ENCODE measurements at places on chromosomes 2 and 18.

- no peak for DNase-seq
Observed at GRCh38 chr18:65547046-65547445, 203.8 kb upstream of the CDH7 start.

DNA sequence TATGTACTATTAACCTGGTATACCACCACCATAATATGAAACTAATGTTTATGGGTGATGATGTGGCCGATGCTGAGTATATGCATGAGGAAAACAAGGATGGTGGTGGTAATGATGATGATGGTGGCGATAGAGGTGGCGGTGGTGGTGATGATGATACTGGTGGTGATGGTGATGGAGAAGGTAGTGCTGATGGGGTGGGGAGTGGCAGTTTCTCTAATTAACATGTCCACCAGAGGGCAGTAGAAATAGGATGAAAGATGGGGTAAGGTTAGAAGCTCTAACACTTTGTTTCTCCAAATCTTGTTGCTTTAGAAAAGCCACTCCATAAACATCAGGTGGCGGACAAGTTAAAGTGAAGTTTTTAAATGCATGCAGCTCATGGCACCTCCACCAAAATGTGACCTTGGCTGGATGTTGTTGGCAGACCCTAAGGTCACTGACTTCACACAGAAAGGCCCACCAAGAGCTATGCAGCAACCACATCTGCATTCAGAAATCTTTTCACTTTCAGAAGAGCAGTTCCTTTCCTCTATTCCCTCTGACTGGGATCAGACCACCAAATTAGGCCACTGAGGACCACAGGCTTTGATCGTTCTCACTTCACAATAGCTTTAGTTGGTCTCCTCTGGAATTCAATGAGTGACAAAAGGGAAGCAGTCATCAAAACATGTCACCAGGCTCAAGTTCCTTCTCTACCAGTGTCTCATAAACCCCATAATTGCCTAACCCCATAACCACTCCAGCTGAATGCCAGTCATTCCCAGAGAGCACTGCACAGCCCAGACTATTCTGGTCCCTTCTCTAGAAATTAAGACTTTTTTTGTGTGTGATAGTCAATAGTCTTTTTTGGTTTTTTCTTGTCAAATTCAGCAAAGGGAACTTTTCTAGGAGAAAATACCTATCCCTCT is 7.5 kb upstream of the BCL11A start:
- DNase-seq = no peak

DNA sequence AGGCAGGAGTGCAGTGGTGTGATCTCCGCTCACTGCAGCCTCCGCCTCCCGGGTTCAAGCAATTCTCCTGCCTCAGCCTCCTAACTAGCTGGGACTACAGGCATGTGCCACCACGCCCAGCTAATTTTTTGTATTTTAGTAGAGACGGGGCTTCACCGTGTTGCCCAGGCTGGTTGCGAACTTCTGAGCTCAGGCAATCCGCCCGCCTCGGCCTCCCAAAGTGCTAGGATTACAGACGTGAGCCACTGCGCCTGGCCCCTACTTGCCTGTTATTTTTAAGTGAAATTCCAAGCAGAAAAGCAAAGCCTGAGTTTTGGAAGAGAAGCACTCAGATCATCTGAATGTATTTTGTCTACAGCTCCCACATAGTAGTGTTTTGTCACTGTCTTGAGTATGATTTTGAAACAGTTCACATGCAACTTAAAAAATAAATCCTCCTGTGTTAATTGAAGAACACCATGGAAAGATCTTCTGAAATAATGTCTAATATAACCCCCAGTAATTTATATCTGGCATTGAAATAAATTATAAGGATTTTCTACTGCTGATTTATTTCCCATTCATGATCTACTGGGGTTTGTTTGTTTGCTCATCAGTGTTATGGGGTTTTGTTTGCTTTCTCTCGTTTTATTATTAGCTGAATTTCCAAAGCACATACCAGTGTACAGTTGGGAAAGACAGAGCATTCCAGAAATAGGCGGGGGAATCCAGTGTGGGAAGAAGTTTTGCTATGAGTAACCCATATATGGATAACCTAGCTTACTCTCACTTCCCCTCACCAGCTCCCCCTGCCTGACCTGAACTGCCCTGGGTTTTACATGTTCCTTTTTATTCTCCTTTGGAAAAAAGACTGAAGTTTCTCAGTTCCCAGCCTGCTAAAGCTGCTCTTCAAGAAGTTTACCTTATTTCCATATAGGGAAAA is 80.1 kb upstream of the MAP3K20 start:
- peak; percentile 97 for DNase-seq

GRCh38 chr2:71610671-71611070 is 157.3 kb downstream of the DYSF start:
- DNase-seq = no peak

DNA sequence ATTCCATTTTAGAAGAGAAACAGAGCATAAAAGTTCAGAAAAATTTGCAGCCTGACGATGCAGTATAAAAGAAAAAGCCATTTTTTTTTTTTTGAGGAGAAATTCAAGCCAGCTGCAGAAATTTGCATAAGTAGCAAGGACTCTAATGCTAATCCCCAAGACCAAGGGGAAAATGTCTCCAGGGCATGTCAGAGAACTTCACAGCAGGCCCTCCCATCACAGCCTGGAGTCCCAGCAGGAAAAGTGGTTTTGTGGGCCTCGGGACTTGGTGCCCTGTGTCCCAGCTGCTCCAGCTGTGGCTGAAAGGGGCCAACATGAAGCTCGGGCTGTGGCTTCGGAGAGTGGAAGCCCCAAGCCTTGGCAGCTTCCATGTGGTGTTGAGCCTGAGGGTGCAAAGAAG is 325.3 kb upstream of the HNMT start:
- DNase-seq = no peak

DNA sequence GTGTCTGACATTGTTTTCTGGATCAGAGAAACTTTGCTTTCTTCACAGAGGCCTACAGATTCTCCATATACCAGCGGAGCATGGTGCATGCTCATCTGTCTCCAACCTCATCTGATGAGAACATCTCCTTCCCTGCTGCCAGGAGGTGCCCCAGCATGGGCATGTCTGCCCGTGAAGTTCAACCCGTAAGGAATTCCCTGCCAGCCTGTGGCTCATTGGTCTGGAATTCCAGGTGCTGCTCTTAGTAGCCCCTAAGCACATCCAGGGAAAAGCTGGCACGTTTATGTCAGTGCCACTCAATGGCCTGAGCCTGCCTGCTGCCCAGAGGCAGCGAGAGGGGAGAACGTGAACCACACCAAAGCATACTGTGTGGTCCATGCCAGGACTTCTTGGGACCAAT is 1.7 kb upstream of the SP100 start:
- no peak for DNase-seq

DNA sequence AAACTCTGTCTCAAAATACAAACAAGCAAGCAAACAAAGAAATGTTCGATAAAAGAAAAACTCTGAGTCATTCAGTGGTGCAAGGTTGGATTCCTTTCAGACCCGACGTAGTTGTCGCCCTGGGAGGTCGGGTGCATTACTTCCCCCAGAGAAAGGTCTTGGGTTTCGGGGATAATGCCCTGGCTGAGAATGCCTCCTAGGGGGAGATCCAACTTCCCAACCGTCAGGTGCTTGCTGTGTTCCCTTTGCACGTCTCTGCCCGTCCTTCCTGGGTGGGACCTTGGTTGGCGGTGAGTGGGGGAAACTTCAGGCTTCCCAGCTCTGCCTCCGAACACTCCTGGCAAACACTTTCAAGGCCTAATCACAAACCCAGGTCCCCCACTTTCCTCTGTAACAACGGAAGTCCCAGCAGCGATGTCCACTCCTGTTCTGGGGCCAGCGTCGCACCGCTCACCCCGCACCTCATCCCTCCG is 609 bp downstream of the TPGS2 start:
- peak; percentile 63 for DNase-seq

DNA sequence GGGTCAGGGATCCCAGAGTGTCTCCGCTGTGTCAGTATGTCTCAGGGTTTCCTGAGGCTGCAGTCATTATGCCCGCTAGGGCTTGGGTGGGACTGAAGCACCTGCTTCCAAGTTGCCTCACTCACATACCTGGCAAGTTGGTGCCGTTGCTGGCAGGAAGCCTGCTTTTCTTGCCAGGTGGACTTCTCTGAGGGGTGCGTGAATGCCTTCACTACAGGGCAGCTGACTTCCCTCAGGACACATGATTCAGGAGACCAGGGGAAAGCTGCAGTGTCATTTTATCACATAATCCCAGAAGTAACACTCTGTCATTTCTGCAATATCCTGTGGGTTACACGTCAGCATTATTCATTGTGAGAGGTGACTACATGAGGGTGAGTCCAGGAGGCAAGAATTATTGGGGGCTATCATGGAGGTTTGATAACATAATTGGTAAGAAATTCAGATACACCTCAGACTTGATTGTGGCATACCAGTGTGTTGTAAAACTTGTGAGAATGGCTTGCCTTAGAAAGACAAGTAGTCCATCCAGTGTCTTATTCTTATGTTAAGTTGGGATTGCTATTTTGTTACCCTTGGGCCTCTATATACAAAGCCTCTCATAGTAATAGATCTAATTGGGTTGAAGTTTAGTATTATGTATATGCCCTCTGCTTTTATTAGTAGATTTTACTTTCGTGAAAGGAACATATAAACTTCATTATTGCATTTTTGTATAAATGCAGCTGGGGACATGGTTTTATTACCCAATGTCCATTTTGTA is 44.1 kb downstream of the NEDD4L start:
- DNase-seq = no peak

DNA sequence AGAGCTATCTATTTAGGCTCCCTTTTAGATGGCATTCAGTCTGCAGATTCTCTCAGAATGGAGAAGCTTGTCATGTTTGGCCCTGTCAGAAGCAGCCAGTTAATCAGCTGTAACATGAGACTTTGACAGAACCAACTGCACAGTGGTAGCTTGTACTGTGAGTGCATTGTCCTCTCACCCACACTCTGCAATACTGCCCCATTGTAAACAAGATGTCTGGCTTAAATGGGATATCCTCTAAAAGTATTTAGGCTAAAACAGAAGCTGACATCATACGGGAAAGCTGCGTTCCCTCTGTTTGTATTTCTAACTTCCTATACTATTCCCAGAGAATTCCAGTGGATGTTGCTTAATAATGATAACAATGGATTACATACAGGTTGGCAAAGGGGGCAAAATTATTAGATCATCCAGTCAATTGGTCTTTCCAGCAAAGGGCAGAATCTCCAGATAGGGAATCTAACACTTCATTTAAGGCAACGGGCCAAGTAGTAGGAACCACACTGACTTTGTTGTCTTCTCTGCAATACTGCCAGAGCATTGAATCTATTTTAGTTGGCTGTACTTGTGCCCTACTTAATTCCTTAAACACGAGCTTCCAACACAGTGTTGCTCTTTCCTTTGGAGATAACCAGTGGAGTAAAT is 15.4 kb upstream of the STAT4 start:
- DNase-seq = peak; percentile 51

DNA sequence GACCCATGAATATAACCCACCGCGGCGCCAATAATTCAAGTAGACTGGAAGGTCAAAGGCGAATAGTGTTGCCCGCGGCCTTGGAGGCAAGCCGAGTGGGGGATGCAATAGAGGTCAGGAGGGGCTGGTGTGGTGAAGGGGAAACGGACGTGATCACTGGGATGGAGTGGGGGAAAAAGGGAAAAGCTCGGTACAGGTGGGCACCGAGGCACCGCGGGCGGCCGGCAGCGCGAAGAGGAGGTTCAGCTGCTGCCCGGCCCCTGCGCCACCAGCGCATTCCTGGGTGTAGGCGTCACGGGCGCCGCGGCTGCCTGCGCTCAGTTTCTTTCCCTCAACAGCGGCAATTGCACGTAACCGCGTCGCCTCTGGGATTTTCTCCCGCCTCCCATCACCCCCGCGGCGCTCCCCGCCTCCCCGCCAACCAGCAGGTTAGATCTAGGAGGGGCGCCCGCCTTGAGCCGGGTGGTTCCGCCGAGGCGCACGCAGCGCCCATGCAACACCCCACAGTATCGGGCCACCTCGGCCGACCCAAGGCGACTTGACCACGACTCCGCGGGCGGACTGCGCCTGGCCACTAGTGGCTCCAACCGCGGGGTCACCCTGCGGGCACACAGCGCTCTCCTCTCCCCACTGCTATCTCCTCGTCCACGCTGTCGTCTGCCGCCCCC is 1.5 kb downstream of the RND3 start:
- peak; percentile 89 for DNase-seq

DNA sequence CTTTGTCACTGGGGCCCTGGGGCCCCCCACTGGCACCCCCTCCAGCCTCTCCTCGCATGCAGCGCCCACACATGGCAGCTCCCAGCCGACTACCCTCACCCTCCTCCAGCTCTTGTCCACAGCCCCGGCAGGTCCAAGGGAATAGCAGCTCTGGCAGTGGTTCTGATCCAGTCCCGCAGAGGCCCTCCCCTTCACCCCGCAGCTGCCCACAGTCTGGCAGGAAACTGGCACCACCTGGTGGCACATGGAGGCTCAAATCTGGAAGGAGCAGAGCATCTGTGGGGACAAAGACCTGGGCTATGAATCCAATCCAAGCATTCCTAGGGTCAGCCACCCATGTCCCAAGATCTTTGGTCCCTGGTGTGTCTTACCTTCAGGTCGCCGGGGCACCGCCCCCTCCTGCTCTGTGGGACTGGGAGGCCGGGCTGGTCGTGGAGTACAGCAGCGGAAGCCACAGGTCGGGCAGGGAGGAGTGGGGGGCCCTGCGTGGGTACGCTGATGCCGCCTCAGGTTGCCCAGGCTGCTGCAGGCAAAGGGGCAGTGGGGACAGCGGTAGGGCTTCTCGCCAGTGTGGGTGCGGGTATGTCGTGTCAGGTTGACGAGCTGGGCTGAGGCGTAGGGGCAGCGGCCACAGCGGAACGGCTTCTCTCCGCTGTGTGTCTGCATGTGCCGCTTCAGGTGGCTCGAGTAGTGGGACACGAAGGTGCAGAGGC is 2.3 kb downstream of the ZNF513 start:
- no peak for DNase-seq

DNA sequence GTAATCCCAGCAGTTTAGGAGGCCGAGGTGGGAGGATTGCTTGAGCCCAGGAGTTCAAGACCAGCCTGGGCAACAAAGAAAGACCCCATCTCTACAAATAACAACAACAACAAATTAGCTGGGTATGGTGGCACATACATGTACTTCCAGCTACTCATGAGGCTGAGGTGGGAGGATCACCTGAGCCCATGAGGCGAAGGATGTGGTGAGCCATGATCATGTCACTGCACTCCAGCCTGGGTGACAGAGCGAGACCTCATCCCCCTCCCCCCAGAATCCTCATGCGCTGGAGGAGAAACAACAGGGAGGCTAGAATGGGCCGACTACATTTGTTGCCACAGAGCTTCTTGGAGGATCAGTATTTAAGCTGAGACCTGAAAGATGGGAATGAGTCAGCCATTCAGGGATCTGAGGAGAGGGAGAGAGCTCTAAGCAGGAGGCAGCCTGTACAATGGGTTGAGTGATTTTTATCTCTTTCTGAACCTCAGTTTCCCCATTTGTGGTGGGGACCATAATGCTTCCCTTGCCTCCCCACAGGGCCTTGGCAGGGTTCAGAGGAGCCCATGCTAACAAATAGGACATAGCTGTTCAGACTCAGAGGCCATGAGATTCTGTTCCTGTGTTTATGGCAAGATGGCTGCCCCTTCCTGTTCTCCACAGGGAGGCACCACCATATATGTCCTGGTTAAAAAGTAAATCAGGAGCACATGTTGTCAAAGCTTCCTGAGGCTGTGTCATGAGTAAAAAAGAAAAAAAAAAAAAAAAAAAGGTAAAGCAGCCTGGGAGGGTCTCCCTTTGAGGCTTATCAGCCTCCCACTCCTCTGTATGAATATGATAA is 131.4 kb upstream of the HAAO start:
- DNase-seq = peak; percentile 68
